ENCODE measurements at places on chromosomes 6 and 20.

- DNase-seq: no peak
Measured at GRCh38 chr20:40954521-40955165, 74.0 kb upstream of the TOP1 start.

DNA sequence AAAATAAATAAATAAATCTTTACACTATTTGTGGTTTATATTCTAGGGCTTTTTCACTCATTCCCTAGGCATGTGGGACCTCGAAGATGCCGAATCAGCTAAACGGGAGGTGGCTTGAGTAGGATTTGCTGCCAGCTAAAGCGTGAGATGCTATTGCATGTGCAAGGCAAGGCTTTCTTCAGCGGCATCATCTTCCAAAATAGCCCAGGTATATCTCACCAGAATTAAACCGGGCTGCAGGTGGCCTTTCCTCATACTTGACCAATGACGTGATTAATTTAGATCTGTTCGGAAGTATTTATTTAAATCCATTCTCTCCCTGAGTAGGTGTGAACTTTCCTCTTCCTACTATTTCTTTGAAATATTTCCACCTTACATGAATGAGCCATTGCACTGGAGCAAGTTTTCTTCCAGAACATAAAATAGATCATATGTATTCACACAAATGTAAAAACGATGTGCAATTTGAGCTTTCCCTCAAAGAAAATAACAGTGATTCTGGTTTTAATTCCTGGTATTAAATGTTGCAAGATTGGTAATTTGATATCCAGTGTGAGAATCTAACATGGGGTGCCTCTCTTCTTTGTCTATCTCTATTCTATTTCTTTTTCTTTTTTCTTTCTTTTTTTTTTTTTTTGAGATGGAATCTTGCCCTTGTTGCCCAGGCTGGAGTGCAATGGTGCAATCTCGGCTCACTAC is 24.3 kb upstream of the ZNF217 start:
- no peak for DNase-seq

DNA sequence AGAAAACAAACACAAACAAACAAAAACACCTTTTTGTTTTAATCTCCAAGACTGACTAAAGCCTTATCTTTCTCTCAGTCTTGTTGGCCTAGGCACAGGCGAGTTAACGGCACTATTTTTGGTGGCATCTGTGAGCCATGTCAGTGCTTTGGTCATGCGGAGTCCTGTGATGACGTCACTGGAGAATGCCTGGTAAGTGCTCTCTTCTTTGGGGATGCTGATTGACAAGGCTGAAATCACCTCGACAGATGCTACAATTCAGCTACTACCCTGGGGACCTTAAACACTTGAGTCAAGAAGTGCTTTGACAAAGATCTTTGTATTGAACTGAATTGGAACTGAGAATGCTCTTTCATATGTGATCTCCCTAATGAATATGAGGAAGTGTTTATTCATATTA is 384.1 kb downstream of the LAMA2 start:
- no peak for DNase-seq

GRCh38 chr6:15800841-15801617 is 138.2 kb upstream of the DTNBP1 start:
- DNase-seq: no peak

- DNase-seq: no peak
Measured at GRCh38 chr6:90105506-90106170, 191.0 kb downstream of the BACH2 start.

DNA sequence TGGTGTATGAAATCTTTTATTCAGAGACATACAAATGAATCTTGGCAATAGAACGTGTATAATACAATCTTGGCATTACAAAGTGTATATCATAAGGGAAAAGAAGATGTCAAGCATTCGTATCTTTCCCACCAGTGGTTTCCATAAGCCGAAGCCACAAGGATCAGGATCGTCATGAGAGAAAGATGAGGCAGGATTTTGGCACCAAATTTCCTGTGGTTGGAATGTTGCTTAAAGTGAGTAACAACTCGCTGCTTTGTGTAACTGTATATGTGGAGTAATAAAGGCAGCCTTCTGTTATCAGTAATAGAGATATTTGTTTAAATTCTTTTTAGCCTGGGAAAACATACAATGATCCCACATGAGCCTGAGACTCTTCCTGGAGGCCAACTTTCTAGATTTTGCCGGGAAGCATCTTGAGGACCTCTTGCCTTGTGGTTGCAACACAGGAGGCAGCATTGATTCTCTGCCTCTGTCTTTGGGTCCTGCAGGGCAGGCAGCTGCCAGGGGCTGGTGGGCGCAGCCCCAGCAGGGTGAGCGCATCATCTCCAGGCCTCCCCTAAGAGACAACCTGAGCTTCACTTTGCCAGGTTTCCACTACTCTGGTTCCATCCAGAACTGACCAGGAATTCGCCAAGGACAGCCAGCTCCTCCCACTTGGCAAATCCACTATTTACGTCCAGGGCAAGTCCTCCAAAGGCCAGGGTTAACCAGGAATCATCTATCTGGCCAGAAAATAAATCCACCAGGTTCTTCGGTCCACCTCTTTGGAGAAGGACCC is 230.9 kb upstream of the SULF2 start:
- DNase-seq: no peak

- DNase-seq: no peak
Measured at GRCh38 chr20:45552456-45552855, 5.3 kb upstream of the EPPIN start.

DNA sequence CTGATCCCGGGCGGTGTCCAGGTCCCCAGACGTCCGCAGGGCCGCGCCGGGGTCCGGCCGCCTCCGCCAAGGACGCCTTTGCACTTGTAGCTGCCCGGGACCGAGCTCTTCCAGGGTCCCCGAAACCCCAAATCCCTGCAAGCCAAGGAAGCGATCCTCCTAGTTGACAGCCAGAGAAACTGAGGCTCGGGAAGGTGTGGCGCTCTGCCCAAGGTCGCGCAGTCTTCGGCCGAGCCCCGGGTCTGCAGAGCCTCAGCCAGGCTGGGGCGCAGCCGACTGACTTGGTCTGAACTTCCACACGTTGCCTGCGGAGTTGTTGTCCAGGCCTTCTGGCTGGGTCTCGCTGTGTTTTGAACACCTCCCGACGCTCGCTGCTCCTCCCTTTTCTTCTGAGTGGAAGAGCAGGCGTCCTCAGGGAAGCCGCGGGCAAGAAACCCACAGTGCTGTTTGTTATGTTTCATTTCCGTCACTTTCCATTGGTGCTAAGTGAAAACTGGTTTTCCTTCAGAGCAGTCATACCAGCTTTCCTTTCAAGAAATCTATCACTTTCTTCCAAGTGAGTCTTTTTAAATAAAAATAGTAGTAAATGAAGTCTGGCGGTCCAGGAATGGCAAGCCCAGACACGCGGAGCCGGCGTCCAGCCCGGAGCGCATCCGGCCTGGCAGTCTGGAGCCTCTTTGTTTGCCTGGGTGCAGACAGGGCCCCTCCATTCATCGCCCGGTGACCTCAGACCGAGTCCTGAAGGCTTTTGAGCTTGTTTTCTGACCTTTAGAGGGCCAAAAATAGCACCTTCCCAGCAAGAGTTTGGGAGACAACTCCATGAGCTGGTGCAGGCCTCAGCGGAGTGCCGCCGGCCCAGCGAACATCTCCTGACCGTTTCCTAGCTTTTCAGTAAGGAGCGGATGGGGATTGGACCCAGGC is 698 bp downstream of the FAM210B start:
- no peak for DNase-seq

DNA sequence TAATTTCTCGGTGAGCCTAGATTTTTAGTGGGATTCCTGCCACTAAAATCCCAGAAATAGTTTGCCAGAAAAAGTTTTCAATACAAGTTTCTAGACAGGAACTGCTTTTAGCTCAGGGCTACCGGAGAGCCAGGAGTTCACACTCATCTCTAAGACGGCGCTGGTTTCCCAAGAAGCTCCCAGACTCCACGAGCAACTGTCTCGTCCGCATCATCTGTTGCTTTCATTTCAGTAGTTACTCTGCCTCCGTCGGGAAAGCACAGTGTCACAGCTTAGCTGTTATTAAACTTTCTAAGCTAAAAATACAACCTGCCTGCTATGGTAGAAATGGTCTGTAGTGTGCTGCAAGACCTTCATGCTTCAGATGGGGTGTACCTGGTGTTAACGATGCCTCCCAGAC is 197.3 kb upstream of the SNX9 start:
- no peak for DNase-seq

DNA sequence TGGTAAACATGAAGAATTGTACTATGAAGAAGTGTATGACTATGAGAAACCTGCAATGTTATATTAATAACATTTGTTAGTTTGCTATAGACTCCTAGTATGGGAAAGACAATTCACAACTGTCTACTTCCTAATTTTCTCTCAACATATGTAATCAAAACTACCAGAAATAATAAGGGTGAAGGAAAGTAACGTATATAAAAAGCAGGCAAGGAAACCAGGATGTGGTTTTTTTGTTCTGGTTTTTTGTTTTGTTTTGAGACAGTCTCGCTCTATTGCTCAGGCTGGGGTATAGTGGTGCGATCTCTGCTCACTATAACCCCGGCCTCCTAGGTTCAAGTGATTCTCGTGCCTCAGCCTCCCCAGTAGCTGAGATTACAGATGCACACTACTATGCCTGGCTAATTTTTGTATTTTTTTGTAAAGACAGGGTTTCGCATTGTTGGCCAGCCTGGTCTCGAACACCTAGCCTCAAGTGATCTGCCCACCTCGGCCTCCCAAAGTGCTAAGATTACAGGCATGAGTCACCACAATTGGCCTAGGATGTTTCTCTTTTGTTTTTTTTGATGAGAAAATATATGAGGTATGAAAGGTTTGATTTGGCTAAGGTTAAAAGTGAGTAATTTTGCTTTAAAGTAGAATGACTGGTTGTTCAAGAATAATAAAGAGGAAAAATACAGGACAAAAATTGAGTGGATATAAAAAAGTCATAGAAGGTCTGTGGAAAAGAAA is 83.1 kb downstream of the PTCHD4 start:
- DNase-seq: no peak

DNA sequence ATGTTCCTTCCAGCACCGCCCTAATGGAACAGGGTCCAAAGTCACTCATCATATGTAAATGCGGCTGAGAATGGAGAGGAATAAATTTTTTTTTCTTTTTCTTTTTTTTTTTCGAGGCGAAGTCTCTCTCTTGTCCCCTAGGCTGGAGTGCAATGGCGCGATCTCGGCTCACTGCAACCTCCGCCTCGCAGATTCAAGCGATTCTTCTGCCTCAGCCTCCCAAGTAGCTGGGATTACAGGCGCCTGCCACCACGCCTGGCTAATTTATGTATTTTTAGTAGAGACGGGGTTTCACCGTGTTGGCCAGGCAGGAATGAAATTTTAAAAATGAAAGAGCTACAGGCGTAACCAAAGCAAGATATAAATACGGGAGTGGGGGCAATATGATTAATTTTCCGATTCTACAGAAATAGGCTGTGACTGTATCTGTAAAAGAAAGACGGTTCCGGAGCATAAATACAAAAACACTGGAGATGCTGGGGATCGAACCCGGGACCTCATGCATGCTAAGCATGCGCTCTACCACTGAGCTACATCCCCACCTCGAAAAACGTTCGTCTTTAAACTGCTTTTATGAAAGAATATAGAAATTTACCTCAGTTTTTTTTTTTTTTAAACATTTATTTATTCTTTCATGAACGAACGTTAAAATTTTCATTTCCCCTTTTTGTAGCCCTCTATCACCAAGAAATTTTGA is 132.2 kb downstream of the GPX5 start:
- DNase-seq: no peak

DNA sequence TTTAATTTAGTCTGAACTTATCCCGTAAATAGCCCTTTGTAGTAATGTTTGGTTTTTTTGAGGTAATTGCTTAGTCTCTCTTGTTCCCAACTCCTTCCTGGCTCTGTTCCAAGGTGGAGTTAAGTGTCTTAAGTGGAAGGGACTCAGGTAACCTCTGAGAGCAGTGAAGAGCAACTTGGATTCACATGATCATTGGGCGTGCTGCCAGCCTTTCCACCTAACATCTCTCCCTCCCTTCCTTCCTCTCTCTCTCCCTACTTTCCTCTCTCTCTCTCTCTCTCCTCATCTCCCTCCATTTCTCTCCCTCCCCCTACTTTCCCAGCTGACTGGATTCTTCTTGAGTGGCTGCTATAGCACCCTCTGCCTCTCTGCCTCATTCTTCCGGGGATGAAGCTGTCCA is 232.9 kb upstream of the SASH1 start:
- DNase-seq: no peak

- DNase-seq: no peak
Measured at GRCh38 chr20:39302312-39302711, 340.2 kb downstream of the DHX35 start.

GRCh38 chr6:147983581-147984366 is 358.9 kb upstream of the SASH1 start:
- no peak for DNase-seq

GRCh38 chr20:36010076-36010475 is 41.7 kb downstream of the CNBD2 start:
- no peak for DNase-seq

DNA sequence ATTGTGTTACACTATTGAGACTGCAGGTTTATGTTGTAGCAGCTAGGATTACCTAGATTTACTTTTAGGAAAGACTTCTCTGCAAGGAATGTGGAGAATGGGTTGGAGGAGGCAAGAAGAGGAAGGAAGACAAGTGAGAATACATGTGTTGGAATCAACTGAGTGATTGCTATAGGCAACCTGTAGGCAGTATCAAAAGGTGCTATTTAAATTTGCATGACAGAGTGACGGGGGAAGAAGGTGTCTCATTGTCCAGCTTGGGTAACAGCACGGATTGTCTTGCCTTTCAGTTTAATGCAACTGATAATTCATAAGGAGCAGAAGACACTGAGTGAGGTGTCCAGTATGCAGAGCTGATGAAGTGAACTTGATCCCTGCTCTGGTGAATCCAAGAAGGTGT is 19.4 kb downstream of the SERPINB9 start:
- no peak for DNase-seq

Data from stimulated activated CD8-positive, alpha-beta memory T cell treated with anti-CD3 and anti-CD28 coated beads, Interleukin-2, amount 100 ng/mL, for 1 hour (primary cell).